ENCODE measurements at places on chromosomes 5 and 9.

DNA sequence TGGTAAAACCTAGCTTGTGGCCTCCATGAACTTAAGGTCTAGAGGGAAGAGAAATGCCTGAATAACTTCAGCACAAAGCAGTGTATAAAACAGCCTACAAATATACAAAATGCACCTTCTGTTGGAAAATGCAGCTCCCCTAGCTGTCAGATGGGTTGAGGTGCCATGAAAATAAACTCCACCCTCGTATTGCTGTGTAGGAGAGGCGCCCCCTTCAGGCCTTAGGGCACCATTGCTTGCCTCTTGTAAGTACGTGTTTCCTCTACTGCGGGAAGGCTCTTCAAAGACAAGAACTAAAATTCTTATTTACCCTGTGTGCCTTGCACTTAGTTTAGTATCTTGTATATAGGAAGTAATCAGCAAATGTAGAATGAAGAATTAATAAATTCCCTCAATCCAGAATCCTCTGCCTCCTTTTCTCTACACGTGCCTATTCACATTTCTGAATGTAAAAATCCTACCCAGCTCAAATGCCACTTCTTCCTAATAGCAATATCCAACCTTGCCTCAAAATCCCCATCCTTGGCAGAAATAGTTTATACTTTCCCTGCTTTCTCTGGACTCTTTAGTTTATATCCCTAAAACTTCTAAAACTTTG lies 393.7 kb upstream of the PDE4D start:
- DNase-seq, result peak; percentile 29

DNA sequence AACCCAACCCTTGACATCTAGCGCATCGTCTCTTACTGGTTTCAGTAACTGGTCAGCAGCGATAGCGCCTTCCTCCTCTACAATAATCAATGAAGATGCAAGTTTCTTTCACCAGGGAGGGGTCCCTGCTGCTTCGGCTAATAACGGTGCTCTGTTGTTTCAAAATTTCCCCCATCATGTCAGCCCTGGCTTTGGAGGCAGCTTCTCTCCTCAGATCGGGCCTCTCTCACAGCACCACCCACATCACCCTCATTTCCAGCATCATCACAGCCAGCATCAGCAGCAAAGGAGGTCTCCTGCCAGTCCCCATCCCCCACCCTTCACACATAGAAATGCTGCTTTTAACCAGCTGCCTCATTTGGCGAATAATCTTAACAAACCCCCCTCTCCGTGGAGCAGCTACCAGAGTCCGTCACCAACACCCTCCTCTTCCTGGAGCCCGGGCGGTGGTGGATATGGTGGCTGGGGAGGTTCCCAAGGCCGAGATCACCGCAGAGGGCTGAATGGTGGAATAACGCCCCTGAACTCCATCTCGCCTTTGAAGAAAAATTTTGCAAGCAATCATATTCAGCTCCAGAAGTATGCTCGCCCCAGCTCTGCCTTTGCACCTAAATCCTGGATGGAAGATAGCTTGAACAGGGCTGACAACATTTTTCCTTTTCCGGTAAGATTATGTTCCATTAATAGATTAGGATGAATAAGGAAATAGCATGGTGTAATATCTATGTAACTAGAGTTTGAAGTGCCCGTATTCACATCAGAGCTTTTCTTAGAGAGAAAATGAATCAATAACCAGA lies 2.2 kb downstream of the CPEB4 start:
- DNase-seq, result no peak

DNA sequence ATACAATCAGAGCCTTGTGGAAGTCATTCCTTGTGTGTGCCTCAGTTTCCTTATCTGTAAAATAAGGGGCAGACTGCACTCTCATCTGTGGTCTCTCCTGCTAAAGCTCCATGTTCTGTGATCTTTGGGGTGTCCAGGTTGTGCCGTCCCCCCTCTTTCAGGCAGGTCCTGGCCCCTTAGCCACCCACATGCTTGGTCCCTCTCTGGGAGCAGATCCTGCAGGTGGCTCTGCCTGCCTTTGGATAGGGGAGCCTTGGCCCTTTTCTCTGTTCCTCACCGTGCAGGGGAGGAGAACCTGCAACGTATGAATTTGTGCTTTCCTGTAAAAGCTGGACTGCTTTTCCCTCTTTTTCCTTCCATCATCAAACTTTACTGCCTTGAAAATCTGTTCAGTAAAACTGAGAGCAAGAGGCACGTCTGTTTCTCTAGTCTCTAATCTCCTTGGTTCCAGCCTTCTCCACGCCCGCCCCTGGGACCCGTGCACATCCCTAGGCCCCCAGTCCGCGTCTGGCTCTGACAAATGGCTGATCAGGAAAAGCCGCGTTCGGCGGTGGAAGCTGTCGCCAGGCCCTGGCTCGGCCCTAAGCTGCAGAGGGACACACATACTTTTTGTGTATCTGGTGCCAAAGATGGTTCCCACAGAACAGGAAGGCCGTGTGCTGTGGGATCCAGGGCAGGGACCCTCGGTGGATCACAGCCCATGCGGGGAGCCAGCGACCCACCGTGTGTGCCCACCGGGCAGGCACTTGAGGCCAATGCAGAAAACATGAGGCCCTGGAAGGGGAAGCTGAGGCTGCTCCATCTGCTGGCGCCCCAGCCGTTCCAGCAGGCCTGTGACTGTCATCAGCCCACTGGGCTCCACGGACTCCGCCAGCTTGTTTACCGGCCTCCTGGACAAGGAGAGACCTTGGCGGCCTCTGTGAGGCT lies 43.4 kb upstream of the COL5A1 start:
- DNase-seq, result no peak

DNA sequence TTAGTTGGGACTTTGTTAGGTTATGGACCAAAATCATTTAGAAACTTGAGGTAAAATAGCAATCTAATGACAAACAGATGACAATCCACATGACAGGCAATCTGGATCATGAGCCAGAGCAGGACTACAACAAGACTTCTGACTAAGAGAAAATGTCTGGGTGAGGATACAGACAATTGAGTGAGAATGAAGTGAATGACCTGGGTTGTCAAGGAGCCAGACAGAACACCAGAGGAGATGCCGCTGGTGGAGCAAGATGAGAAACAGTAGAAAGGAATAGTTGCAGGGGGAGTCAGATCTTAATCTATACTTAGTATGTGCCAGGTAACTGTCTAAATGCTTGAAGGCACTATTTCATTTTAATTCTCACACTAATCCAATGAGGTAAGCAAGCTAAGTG lies 277.8 kb downstream of the PRELID2 start:
- no peak for DNase-seq

DNA sequence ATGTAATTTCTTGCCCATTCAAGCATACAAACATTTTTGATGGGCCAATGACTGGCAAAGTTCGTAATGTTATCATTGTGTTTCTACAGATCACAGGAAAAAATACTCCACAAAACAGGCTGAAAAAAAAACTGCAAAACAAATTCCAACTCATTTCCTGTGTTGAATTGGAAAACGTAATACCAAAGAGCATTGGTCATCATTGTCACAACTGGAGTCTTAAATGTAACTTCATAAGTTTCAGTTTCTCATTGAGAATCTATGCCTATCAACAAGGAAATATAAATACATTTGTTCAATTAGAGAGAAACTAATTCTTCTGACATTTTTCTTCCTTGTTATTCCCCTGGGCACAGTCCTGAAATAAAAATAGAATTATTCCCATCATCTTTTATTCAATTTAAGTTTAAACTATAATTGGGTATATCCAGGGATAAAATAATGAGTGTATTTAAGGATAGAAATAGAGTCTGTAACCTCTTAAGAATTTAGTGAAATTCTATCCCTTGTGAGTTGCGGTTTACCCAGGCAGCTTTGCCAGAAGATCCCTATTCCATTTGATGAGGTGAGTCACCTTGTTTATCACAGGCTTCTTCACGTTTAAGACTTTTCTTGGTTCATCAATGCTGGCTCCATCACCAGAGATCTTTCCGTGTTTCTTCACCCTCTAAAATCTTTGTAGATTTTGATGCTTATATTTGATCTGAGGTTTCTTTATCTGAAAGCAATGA lies 112.7 kb upstream of the ITGA1 start:
- no peak for DNase-seq

DNA sequence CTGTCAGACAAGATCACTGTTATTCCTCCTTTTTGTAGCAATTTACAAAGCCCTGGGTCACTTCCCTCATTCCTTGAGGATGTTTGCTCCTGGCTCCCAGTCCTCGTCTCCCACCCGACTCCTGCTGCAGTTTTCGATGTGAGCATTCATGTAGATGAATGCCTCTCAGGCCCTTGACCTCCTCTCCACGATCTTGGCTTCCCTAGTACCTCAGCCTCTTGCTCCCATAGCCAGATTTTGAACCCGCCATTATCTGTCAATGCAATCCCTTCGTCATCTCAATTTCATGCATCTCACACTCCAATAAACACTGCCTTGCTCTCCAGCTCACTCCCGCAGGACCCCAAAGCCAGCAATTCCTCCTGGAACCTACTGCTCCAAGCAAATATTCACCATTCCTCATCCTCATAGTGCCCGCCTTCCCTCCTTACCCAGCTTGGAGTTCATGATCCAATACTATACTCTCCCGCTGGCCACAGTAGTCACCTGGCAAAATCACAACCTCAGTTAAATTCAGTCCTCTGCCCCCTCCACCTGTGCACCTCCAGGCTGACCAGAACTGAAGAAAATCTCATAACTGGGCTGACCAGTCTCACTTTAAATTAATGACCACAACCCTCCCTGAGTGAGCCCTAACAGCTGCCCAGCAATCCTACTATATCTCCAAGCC lies 35.1 kb upstream of the JADE2 start:
- DNase-seq, result no peak

DNA sequence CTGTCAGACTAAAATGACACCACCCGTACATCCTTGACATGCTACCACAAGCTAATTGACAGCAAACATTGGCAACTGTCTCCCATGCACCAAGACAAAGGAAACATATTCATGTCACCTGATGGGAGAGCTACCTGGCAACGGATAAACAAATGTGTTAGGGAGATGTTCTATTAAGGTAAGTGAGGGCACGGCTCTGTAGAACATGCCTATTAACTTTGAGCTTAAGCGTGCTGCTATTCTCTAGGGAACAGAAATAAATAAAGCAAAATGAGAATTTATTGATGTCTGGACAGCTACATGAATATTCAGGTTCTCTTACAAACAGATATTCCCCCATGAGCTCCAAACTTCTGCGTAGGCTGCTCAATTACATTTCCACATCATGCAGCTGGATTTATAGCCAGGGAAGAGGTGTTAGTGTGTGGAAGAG lies 361.4 kb upstream of the RFX3 start:
- peak; percentile 65 for DNase-seq

DNA sequence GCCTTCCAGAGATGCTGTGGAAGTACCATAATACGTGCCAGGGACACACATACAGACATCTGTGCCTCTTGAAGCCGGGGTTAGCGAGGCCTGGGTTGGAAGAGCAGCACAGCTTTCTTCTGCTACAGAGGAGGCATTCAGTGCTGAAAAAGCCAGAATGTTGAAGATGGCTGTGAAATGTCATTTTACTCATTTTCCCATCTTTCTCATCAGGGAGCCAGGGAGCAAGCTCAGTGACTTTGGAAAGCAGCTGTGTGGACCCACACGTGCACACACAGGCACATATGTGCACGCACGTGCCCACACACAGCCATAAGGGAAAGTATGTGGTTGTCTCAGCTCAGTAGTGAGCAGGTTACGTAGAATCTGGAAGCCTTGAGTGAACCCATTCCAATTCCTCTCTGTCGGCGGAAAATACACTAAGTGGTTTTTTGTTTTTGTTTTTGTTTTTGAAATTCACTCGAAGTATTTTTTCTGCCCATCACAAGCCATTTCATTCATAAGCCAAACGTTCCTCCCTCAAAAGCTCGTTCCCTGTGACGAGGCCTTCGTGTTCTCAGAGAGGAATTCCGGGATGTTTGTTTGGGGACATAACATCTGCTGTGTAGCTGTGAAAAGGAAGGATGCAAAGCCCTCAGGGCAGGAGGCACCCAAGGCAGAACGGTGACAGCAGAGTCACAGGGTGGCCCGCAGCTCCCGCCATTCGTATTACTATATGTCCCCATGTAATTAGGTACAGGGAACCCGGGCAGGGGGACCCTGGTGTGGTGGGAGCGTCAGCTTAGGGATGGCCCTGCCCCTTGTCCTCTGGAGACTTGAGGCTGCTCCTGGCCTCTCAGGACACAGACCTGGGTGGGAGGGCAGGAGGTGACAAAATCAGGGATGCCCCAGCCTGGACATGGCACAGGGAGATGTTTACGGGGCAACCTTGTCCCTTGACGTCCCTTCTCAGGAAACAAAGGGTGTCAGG lies 29.0 kb upstream of the ANKRD33B start:
- no peak for DNase-seq

- no peak for DNase-seq
Measured at GRCh38 chr9:133235549-133236222, 26.6 kb upstream of the OBP2B start.

- no peak for DNase-seq
Measured at GRCh38 chr5:157563373-157563928, 12.1 kb downstream of the ADAM19 start.

- DNase-seq, result peak; percentile 58
Measured at GRCh38 chr5:96870094-96871026, 5.9 kb upstream of the ERAP2 start.
